Renal cortical epithelial cell (primary cell): ENCODE measurements at places on chromosomes 4 and X.

- DNase-seq: no peak
Measured at GRCh38 chr4:149121023-149121404, 678.8 kb upstream of the NR3C2 start.

GRCh38 chr4:183399616-183400015 is 44.8 kb upstream of the CDKN2AIP start:
- DNase-seq: no peak

GRCh38 chr4:141041021-141041476 is 92.2 kb downstream of the RNF150 start:
- no peak for DNase-seq

GRCh38 chr4:7714176-7714575 is 225.5 kb downstream of the AFAP1 start:
- DNase-seq: no peak

DNA sequence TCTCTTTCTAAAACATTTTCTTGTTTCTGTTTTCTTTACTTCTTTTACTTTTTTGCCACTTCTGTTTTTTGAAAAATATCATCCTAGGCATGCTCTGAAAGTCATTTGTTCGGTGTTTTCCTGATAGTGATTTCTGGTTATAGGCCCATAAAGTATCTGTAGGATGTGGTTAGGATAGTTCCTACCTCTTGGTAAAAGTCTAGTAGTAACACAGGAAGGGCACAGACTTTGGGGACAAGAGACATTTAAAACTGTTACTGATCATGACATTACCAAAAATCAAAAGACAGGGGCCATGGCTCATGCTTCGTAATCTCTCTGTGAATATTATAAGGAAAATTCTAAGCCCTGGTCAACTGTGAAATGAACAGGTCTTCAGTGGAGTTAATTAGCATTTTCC is 44.8 kb downstream of the FHL1 start:
- DNase-seq: no peak

- DNase-seq: no peak
Measured at GRCh38 chr4:158861281-158861680, 92.5 kb downstream of the FNIP2 start.

DNA sequence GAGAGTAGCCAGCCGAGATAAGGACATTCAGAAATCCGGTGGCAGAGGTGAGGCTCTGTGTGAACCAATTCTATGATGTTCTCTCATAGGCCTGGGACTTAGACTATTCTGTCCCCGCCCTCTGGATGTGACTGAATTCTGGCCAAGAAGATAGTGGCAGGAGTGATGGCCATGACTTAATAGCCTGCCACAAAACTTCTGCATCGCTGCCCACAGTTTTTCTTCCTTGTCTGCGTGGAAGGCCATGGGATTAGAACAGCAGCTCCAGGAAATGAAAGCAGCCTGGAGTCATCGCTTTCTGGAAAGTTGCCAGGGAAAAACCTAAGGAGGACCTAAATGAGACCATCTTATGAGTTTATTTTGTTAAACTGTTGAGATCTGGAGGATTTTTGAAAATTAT is 134.7 kb downstream of the F11 start:
- DNase-seq: peak; percentile 14

GRCh38 chr4:39494354-39494753 is 32.9 kb downstream of the UGDH start:
- DNase-seq: no peak
